ENCODE measurements at places on chromosomes 7 and 10.

- no peaks in the 10 kb centered on the region for H3K27me3 ChIP-seq
- H3K36me3 ChIP-seq, result no peaks in the 10 kb centered on the region
Observed at GRCh38 chr10:80530251-80530650, 7.5 kb upstream of the SH2D4B start.

- H3K36me3 ChIP-seq, result no peaks in the 10 kb centered on the region
- no peaks in the 10 kb centered on the region for H3K27me3 ChIP-seq
- H3K27ac ChIP-seq, result no peak overlapping the region
Observed at GRCh38 chr10:77172086-77172485, 465.5 kb downstream of the KCNMA1 start.

DNA sequence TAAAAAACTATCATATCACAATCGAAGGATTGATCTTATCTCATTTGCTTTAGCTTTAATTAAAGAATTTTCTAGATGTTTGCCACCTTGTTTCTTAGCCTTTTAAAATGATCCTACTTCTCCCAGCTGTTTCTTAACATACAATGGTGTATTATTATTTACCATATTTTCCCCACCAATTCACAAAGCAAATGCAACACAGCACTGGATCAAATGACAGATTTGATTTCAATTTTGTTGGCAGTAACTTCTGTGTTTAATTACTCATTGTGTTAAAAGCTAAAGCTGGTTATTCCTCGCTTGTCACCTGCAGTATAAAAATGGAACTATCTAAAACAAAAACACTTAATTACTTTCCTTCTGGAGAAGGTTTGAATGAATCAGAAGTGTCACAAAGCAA lies 19.6 kb downstream of the SVIL start:
- H3K4me3 ChIP-seq, result no peak overlapping the region
- H3K36me3 ChIP-seq, result no peaks in the 10 kb centered on the region
- peaks cover 24% of the 10 kb centered on the region for H3K4me1 ChIP-seq
- no peak overlapping the region for H3K27ac ChIP-seq
- no peaks in the 10 kb centered on the region for H3K27me3 ChIP-seq

DNA sequence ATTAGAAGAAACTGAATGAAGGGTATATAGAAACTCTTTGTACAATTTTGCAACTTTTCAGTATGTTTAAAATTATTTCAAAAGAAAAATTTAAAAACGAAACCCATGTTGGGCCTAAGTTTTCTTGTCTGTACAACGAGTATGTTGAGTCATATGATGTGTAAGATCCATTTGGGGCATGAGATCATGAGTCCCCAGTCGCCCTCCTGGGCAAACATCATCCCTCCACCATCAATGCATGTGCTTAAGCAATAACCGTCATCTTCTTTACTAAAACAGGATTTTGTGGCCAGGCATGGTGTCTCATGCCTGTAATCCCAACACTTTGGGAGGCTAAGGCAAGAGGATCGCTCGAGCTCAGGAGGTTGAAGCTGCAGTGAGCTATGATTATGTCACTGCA lies 54.2 kb upstream of the CDCA7L start:
- no peak overlapping the region for H3K27ac ChIP-seq
- H3K27me3 ChIP-seq, result peaks cover 12% of the 10 kb centered on the region
- H3K36me3 ChIP-seq, result no peaks in the 10 kb centered on the region

DNA sequence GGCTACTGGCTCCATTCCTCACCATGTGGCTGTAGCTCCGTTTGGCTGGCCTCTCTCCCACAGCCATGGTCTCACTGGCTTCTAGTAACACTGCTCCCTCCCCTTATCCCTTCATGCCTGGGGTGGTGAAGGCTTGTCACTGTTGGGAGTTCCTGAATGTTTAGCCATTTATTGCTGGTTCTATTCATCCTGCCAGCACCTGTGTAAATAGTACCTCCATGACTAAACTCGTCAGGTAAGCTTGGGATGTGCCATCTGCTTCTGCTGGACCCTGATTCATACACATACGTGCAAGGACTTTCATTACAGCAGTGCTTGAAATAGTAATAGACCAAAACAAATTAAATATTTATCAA lies 61.6 kb downstream of the CCDC71L start:
- no peak overlapping the region for H3K27ac ChIP-seq
- no peak for DNase-seq
- no peaks in the 10 kb centered on the region for H3K36me3 ChIP-seq
- H3K4me3 ChIP-seq, result no peak overlapping the region

GRCh38 chr10:11161910-11162309 lies 144.2 kb downstream of the CELF2 start:
- no peak for DNase-seq
- no peak overlapping the region for H3K27ac ChIP-seq
- no peaks in the 10 kb centered on the region for H3K36me3 ChIP-seq

GRCh38 chr7:25923741-25924460 lies 228.1 kb upstream of the NFE2L3 start:
- no peaks in the 10 kb centered on the region for H3K4me1 ChIP-seq
- no peak overlapping the region for H3K27ac ChIP-seq
- no peak overlapping the region for H3K4me3 ChIP-seq
- no peaks in the 10 kb centered on the region for H3K36me3 ChIP-seq
- H3K27me3 ChIP-seq, result peaks cover 16% of the 10 kb centered on the region

DNA sequence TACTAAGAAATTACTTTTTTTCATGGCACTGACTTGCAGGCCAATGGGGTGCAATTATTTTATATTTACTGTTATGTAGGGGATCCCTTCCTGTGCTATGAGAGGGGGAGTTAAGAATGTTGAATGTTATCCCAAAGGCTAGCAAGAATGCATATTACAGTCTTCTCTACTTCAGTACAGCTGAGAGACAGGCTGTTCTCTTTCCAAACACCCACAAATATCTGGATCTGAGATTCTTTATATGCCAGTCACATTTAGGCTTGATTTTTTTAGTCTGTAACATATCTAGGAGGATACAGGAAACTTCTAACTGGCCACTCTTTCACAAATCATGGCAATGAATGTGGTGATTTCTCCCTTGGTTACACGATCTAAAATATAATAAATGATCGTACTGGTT lies 266.4 kb upstream of the FZD8 start:
- H3K4me1 ChIP-seq, result no peaks in the 10 kb centered on the region
- H3K27ac ChIP-seq, result no peak overlapping the region
- DNase-seq, result no peak
- no peak overlapping the region for H3K4me3 ChIP-seq
- no peaks in the 10 kb centered on the region for H3K36me3 ChIP-seq
- H3K27me3 ChIP-seq, result no peaks in the 10 kb centered on the region

- no peak overlapping the region for H3K4me3 ChIP-seq
- no peak for DNase-seq
- H3K27ac ChIP-seq, result no peak overlapping the region
- H3K4me1 ChIP-seq, result 0 out of 2 replicates have a peak, but pooled peaks cover 4% of the 10 kb centered on the region
- no peaks in the 10 kb centered on the region for H3K27me3 ChIP-seq
Observed at GRCh38 chr10:69848454-69848853, 46.7 kb downstream of the COL13A1 start.

DNA sequence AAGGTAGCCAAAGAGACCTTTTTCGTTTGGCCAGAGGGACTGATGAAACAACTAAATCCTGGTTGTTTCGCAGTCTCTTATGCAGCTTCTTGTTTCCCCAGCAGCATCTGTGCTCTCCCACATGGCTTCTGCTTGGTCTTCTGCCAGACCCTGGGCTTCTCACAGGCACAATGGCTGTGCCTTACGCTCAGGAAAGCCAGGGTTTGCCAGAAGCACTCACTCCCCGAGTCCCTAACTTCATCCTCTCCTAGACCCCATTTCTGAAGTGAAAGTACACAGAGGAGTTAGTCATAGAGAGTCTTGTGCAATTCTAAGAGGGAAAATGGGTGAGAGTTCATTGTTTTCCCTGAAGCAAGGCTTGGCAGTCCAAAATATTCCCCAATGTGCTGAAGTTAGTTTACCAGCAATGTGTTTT lies 121.7 kb downstream of the EVX1 start:
- H3K4me1 ChIP-seq, result peaks cover 18% of the 10 kb centered on the region
- peak overlapping the region; percentile 27 for H3K27ac ChIP-seq
- no peaks in the 10 kb centered on the region for H3K36me3 ChIP-seq
- peak; percentile 53 for DNase-seq

DNA sequence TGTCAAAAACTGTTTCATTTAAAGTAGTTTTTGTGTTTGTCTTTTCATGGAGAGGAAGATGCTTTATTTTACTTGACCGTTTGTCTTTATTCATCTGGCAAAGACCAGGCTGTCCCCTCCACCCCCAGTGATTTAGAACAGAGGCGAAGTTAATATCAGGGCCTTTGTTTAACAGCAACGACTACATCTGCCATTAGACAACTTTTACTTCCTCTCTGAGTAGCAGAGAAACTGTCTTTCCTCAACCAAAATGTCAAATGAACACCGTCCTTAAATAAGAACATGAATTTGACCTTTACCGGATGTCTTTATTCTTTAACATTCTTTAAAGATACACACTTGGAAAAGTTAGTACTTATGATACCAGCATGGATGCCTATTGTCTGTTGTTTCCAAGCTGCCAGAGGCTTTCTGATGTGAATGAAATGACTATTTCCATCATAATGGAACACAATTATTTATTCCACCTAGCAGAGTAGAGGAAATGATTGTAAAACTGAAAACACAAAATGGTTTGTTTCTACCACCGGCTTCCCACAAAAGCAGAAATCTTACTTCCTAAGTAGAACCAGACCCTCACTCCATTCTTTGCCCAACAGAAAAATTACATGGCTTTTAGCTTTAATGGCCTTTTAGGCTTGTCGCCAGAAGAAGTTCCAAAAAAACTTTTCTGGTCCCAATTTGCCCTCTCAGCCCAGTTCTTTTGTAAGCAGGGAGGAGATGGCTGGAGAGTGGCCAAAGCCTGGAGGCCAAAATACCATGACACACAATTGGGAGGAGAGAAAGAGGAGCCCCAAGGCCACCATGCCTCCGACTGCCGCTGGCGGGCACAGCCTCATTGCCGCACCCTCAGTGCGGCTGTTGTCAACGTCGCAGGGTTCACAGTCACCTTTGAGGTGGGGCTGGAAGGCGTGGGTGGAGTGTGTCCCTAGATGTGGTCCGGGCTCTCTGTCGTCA lies 168.5 kb downstream of the TEX36 start:
- peaks cover 19% of the 10 kb centered on the region for H3K4me1 ChIP-seq
- DNase-seq, result peak; percentile 82
- H3K36me3 ChIP-seq, result no peaks in the 10 kb centered on the region
- no peak overlapping the region for H3K4me3 ChIP-seq

DNA sequence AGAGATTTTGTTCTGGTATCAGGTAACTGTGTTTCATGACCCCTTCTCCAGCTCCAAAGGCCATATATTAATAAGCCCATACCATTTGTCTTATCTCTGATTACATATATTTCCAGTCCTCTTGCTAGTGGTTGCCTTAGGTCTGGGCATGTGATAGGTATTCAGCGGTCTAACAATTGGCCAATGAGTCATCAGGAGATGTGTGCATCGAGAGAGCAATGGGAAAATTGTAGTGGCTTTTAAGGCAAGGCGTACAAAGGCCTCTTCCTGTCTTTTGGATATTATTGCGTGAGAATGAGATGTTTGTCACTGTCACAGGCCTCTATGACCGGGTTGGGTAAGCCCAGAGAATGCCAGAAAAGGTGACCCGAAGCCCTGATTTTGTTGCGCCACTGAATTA lies 38.6 kb upstream of the SFRP5 start:
- H3K4me1 ChIP-seq, result peaks cover 51% of the 10 kb centered on the region
- H3K27me3 ChIP-seq, result no peaks in the 10 kb centered on the region
- H3K36me3 ChIP-seq, result no peaks in the 10 kb centered on the region

GRCh38 chr7:107938456-107939250 lies 47.7 kb downstream of the DLD start:
- H3K36me3 ChIP-seq, result peaks cover 31% of the 10 kb centered on the region
- no peaks in the 10 kb centered on the region for H3K27me3 ChIP-seq
- H3K27ac ChIP-seq, result no peak overlapping the region
- H3K4me1 ChIP-seq, result no peaks in the 10 kb centered on the region
- DNase-seq, result no peak

- H3K36me3 ChIP-seq, result no peaks in the 10 kb centered on the region
- peaks cover 12% of the 10 kb centered on the region for H3K4me1 ChIP-seq
- no peak overlapping the region for H3K4me3 ChIP-seq
Observed at GRCh38 chr7:121480566-121481335, 84.6 kb upstream of the FAM3C start.

DNA sequence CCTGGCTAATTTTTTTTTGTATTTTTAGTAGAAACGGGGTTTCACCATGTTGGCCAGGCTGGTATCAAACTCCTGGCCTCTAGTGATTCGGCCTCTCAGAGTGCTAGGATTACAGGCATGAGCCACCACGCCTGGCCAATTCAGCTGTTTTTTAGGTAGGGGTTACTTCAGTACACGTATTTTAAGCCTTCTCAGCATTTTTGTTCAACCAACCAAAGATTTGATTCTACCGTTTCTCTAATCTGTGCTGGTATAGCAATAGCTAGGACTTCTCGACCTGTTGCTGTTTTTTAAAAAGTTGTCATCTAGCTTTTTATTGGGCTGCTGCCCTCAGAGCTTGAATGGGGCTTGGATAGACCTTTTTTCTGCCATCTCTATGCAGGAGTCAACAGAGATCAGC lies 34.9 kb downstream of the PROSER2 start:
- H3K36me3 ChIP-seq, result peaks cover 11% of the 10 kb centered on the region
- H3K4me1 ChIP-seq, result no peaks in the 10 kb centered on the region
- no peak for DNase-seq

DNA sequence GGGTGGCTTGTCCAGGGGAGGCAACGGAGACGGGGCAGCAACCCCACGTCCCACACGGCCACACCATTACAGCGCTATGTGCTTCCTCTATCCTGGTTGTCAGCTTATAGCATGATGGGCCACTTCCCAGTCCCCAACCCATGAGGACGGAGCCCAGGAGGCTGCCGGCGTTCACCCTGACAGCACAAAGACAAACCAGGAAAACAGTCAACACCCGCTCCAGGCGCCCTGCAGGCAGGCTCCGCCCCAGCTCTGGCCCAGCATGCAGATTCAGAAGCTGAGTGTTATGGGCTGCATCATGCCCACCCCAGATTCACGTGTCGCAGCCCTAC lies 14.8 kb downstream of the WDR86 start:
- H3K4me1 ChIP-seq, result no peaks in the 10 kb centered on the region
- H3K27ac ChIP-seq, result no peak overlapping the region
- H3K27me3 ChIP-seq, result no peaks in the 10 kb centered on the region
- DNase-seq, result no peak

GRCh38 chr7:128303643-128304042 lies 40.1 kb downstream of the RBM28 start:
- no peak for DNase-seq
- peaks cover 16% of the 10 kb centered on the region for H3K36me3 ChIP-seq
- H3K27ac ChIP-seq, result no peak overlapping the region
- H3K4me3 ChIP-seq, result no peak overlapping the region
- no peaks in the 10 kb centered on the region for H3K4me1 ChIP-seq
